Breast epithelium (tissue), 4 donors: ENCODE measurements at places on chromosomes 4 and X. TPM values are rescaled to one million over a fixed set of nuclear protein-coding genes. Genes with fewer than 3 reads are reported as not detected.
A peak's percentile ranks its signal among the peaks of the same experiment; 100 is the strongest.

- H3K27me3 ChIP-seq = peaks cover 28% of the 10 kb centered on the region
- DNase-seq = no peak
- H3K4me1 ChIP-seq = no peaks in the 10 kb centered on the region
Observed at GRCh38 chrX:18160369-18160768, 60.3 kb downstream of the BEND2 start.

DNA sequence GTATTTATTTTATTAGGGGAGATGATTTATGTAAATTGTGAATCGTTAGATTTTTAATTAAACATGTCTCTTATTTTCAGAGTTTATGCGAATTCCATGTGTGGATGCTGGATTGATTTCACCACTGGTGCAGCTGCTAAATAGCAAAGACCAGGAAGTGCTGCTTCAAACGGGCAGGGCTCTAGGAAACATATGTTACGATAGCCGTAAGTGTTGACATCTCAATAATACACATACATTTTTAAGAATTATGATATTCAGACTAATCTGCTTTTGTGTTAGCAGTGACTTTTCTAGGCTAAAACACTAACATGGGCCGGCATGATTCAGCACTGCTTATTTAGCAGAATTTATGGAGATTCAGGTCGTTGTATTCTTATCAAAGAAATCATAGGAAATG, 91.2 kb downstream of the RAP1GDS1 start:
- H3K27ac ChIP-seq = no peak overlapping the region
- DNase-seq = no peak
- no peaks in the 10 kb centered on the region for H3K36me3 ChIP-seq
- no peak overlapping the region for H3K4me3 ChIP-seq
- no peaks in the 10 kb centered on the region for H3K4me1 ChIP-seq
- no peaks in the 10 kb centered on the region for H3K27me3 ChIP-seq

Gene F8
- 30.2 TPM for total RNA-seq

- DNase-seq = no peak
- no peak overlapping the region for H3K4me3 ChIP-seq
- H3K4me1 ChIP-seq = no peaks in the 10 kb centered on the region
- no peaks in the 10 kb centered on the region for H3K27me3 ChIP-seq
- H3K27ac ChIP-seq = no peak overlapping the region
- no peaks in the 10 kb centered on the region for H3K36me3 ChIP-seq
Observed at GRCh38 chr4:19659101-19659500, 592.6 kb upstream of the SLIT2 start.

GRCh38 chr4:82543131-82543530, 18.7 kb downstream of the TMEM150C start:
- no peak overlapping the region for H3K27ac ChIP-seq
- no peaks in the 10 kb centered on the region for H3K27me3 ChIP-seq
- no peaks in the 10 kb centered on the region for H3K36me3 ChIP-seq
- DNase-seq = no peak
- no peaks in the 10 kb centered on the region for H3K4me1 ChIP-seq
- no peak overlapping the region for H3K4me3 ChIP-seq

GRCh38 chrX:74249963-74250362, 54.0 kb upstream of the ZCCHC13 start:
- no peaks in the 10 kb centered on the region for H3K27me3 ChIP-seq
- peak overlapping the region; percentile 70 for H3K27ac ChIP-seq
- no peak overlapping the region for H3K4me3 ChIP-seq
- no peaks in the 10 kb centered on the region for H3K36me3 ChIP-seq
- H3K4me1 ChIP-seq = no peaks in the 10 kb centered on the region

DNA sequence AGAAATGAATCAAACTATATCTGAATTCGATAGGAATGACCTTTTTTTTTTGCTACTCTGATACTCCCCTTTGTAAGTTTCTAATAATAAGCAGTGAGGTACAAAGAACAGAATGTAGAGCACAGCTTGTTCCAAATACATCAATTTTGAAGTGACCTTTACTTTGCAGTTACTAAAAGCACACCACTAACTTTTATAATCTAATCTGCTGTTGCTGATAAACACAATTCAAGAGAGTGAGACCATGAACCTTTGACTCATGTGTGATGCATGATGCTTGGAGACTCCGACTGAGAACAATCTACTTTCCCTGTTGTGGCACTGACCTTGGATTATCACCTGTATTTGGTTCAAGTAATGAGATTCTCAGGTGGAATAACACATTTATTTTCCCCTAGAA, 91.6 kb upstream of the GNPDA2 start:
- no peak overlapping the region for H3K4me3 ChIP-seq
- DNase-seq = no peak
- H3K36me3 ChIP-seq = no peaks in the 10 kb centered on the region
- H3K27me3 ChIP-seq = no peaks in the 10 kb centered on the region
- H3K27ac ChIP-seq = no peak overlapping the region
- H3K4me1 ChIP-seq = no peaks in the 10 kb centered on the region

Gene ANXA10
- not detected for total RNA-seq

DNA sequence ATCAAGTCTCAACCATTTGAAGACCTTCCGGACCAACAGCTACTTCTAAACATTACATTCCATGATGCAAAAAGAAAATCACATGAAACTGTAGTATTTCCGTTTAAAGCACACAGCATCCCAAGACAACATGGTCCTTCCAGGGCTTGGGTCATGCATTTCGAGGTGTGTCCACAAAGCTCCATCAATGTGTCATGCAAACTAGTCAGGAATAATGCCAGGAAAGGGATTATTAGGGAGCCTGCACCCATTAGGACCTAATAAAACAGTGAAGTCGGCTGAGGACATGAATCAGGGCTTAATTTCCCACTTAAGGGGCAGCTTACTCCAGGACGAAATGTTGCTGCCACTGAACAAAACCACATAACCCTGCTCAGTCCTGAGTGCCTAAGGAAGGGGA, 177.9 kb downstream of the TSPAN5 start:
- no peaks in the 10 kb centered on the region for H3K27me3 ChIP-seq
- H3K4me1 ChIP-seq = no peaks in the 10 kb centered on the region
- no peak for DNase-seq
- no peaks in the 10 kb centered on the region for H3K36me3 ChIP-seq
- no peak overlapping the region for H3K4me3 ChIP-seq

- H3K4me1 ChIP-seq = no peaks in the 10 kb centered on the region
- DNase-seq = no peak
- H3K27me3 ChIP-seq = no peaks in the 10 kb centered on the region
- H3K36me3 ChIP-seq = no peaks in the 10 kb centered on the region
Observed at GRCh38 chr4:38868059-38868960, 704 bp downstream of the FAM114A1 start.

DNA sequence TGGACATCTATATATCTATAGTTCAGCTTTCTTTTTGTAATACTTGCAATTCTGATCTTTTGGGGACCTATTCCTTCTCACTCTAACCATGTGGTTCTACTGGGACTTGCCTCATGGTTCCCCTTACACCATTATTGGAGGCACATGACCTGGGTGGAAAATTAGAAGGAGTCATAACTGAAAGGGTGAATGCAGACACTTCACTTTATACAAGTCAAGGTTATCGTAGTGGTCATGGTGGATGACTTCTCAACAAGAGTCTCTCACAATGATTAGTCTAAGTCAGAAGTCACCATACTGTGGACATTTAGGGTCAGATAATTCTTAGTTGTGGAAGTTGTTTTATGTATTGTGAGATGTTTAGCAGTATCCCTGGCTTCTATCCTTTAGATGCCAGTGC, 10.5 kb upstream of the EIF4E start:
- DNase-seq = no peak
- no peaks in the 10 kb centered on the region for H3K4me1 ChIP-seq
- H3K4me3 ChIP-seq = no peak overlapping the region
- no peaks in the 10 kb centered on the region for H3K27me3 ChIP-seq
- H3K36me3 ChIP-seq = no peaks in the 10 kb centered on the region
- no peak overlapping the region for H3K27ac ChIP-seq

Gene SLC9B2
- total RNA-seq = 15.1 TPM

DNA sequence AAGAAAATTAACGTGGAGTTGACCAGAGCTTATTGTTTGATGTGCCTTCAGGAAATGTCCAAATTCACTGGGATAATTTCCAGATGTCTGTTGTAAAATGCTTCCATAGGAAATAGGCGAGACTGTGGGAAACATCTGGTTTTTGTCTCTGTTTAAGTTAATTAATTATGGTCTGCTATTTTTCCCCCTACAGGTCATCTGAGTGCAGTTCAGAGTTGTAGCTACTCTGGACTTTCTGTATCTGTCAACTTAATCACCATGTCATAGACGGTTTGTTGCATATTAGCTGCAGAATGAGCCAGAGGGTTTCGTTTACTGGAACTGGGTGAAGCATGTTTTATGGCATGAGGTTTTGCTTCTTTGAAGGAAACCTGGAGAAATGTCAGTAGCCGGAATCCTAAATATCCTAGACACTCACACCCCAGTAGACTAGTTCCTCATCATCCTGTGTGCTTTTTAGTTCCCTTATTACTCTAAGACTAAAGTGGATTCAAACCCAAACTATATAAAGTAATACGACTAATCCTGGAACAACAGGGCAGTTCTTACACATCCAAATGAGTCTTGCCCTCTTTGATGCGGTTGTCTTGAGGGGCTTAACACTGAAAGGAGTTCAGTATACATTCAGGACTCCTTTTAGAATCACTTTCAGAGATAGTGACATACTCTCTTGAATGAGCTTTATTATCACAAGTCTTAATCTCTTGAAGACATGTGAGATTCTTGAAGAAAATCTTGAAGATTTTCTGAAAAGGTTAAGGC, 62.5 kb downstream of the PPEF1 start:
- no peak for DNase-seq
- H3K4me3 ChIP-seq = no peak overlapping the region
- no peak overlapping the region for H3K27ac ChIP-seq
- no peaks in the 10 kb centered on the region for H3K4me1 ChIP-seq

- DNase-seq = no peak
- no peaks in the 10 kb centered on the region for H3K27me3 ChIP-seq
- H3K27ac ChIP-seq = no peak overlapping the region
Observed at GRCh38 chrX:13760426-13760825, 25.9 kb downstream of the OFD1 start.

GRCh38 chr4:169024762-169025161, 14.7 kb upstream of the CBR4 start:
- no peaks in the 10 kb centered on the region for H3K36me3 ChIP-seq
- no peak overlapping the region for H3K4me3 ChIP-seq
- H3K27me3 ChIP-seq = no peaks in the 10 kb centered on the region
- no peak overlapping the region for H3K27ac ChIP-seq
- no peaks in the 10 kb centered on the region for H3K4me1 ChIP-seq
- no peak for DNase-seq

GRCh38 chrX:9440116-9440844, 24.6 kb upstream of the TBL1X start:
- no peak for DNase-seq
- H3K27me3 ChIP-seq = no peaks in the 10 kb centered on the region
- no peak overlapping the region for H3K4me3 ChIP-seq
- H3K27ac ChIP-seq = no peak overlapping the region

Gene SLC9B1
- total RNA-seq = 0.44 TPM

DNA sequence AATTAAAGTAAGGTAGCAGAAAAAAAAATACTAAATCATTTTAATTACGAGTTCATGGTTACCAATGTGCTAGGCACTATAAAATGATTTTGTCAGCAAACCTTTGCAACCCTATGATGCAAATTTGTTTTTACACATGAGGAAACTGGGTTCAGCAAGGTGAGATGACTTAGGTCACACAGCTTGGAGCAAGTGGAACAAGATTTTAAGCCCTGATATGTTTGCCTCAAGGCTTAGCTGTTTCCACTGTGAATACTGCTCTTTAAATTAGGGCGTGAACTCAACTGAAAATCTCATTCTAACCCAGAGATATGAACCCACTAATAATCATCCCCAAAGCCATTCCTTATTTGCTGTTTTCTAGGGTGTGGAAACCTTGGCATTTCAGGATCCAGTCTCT, 86.3 kb downstream of the CEP44 start:
- H3K4me1 ChIP-seq = no peaks in the 10 kb centered on the region
- no peak for DNase-seq
- H3K4me3 ChIP-seq = no peak overlapping the region
- H3K27me3 ChIP-seq = no peaks in the 10 kb centered on the region
- H3K27ac ChIP-seq = no peak overlapping the region
- no peaks in the 10 kb centered on the region for H3K36me3 ChIP-seq

DNA sequence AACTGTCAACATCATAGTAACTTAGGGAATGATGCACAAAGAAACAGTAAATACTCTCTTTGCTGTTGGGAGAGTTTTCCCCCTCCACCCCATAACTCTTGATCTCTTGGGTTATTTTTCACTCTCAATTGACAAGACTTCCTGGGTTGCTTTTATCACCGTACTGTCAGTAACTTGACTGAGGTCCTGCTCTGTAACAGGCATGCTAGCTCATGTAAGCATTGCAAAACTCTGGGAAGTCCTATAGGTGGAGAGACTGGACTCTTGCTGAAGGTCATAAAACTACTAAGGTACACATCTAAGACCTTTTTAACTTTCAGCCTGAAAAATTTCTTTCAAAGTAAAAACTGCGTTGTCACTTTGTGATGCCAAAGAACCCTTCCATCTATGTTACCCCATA, 10.9 kb downstream of the SHROOM3 start:
- no peaks in the 10 kb centered on the region for H3K36me3 ChIP-seq
- peak overlapping the region; percentile 11 for H3K27ac ChIP-seq
- H3K4me3 ChIP-seq = no peak overlapping the region
- no peaks in the 10 kb centered on the region for H3K4me1 ChIP-seq

- no peak overlapping the region for H3K27ac ChIP-seq
- no peaks in the 10 kb centered on the region for H3K36me3 ChIP-seq
- H3K4me1 ChIP-seq = no peaks in the 10 kb centered on the region
Observed at GRCh38 chr4:8778291-8778690, 93.3 kb downstream of the HMX1 start.

DNA sequence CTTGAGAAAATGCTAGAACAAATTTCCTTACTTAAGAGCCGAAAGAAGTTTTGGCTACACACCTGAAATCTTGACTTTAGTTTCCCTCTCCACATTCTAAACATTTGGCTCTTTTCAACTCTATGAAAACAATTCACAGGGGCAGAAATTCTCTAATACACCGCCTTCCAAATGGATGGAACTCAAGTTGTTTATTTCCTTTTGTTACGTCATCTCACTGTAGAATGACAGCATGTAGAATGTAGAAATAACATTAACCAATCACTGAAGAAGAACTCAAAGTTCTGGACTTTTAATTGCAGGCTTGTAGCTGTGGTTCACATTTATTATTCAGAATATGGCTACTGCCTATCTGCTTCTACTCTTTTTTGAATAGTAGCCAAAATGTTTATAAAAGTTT, 1.9 kb downstream of the DMP1 start:
- no peak overlapping the region for H3K27ac ChIP-seq
- H3K4me3 ChIP-seq = no peak overlapping the region
- H3K4me1 ChIP-seq = no peaks in the 10 kb centered on the region

GRCh38 chrX:8980756-8981155, 53.2 kb downstream of the FAM9B start:
- DNase-seq = no peak
- H3K4me1 ChIP-seq = no peaks in the 10 kb centered on the region
- no peaks in the 10 kb centered on the region for H3K27me3 ChIP-seq

- H3K36me3 ChIP-seq = no peaks in the 10 kb centered on the region
- no peak overlapping the region for H3K27ac ChIP-seq
- no peaks in the 10 kb centered on the region for H3K4me1 ChIP-seq
Observed at GRCh38 chr4:159210975-159211374, 108.1 kb downstream of the RAPGEF2 start.

GRCh38 chr4:88137112-88137511, 21.3 kb downstream of the ABCG2 start:
- no peak overlapping the region for H3K4me3 ChIP-seq
- no peak overlapping the region for H3K27ac ChIP-seq
- no peaks in the 10 kb centered on the region for H3K36me3 ChIP-seq
- DNase-seq = no peak
